ENCODE measurements at places on chromosomes 7 and 10.

DNA sequence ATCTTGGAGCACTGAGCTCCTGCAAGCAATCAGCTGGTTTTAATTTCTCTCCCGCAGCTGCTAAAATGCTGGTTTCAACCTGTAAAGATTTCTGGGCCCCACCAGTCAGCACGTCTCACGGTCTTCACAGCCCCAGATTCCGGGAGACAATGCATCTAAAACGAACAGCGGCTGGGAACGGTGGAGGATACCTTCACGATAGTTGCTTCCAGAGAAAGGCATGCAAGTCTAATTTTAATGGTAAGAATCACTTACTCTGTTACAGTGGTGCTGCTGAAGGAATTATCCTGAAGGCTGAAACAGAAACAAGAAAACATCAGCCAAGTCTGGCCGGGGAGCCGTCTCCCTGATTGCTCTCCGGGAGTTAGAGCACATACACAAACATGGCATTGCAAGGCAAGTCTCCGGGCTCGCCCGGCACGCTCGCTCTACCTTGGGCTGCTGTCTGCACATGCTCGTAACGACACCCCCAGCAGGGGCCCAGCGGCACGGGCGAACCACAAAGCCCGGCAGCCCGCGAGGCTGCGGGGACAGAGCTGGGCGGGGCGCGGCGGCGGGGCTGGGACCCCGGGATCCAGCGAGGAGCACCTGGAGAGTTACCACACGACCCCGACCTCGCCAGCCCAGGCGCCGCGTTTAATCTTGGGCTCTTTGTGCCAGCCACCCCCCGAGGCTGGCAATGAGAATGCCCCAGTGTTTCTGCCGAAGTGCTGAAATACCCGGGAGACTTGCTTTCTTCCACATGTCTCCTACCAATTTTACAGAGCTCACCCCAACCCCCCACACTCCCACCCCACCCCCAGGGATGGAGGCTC, at the start of gene FAM13C:
FAM13C (minus strand) TSS at position 406 of the 815 bp plus-strand sequence; CDS start at position 317, 89 bp downstream.
- DNase-seq: peak; percentile 73

DNA sequence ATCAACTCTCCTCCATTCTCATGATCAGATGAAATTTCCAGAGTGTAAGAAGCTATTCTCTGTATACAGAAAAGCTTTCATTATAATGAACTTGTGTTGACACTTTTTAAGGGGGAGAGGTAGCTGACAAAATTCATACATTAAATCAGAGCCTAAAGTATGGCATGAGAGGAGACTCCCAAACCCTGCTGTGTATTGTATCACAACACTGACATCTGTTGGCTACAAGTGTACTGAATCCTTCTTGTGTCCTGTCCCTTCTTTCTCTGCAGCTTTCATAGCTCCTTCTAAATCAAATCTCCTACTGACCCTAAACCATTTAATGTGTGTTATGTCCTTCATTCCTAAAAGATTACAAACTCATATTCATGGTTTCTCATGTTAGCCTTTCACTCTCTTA, 70.9 kb downstream of the GCC1 start:
- peak; percentile 13 for DNase-seq

- DNase-seq: peak; percentile 60
These were observed 141.7 kb upstream of the SHH start for GRCh38 chr7:155953781-155954549.

DNA sequence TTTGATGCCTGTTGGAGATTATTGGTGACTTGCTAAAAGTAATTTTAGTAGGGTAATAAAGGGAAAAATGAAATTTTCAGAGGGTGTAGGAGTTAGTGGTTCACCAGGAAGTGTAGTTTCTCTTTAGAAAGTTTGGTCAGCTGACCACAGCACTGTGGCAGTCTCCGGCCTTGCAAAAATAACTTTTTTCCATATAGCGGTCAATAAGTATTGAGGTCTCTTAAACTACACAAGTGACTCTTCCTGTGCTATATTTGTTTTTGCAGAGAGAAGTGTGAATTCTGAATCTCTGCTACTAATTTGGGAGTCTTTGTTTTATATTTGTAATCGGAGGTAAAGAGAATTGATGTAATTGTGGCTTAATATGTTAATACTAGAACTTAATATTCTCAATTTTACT, 24.3 kb downstream of the PTPN12 start:
- no peak for DNase-seq

DNA sequence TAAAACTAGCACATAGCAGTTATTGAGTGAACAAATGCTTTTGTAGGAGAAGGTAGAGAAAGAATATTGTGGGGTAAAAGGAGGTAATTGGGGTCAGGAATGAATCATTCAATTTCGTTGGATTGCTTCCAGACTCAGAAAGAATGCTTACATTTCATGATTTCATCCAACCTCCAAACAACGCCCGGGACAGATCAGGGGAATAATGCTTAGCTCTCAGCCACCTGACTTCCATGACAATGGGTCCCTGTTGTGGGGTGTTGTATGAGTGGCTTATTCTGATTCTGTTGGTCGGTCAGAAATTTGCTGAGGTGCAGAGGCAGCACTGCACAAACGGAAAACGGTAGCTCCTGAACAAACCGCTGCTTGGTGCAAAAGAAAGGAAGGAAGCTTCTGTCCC, 24.0 kb upstream of the INPP5F start:
- DNase-seq: peak; percentile 23

- DNase-seq: no peak
These were observed 223.1 kb downstream of the CUX1 start for GRCh38 chr7:102040569-102040968.

DNA sequence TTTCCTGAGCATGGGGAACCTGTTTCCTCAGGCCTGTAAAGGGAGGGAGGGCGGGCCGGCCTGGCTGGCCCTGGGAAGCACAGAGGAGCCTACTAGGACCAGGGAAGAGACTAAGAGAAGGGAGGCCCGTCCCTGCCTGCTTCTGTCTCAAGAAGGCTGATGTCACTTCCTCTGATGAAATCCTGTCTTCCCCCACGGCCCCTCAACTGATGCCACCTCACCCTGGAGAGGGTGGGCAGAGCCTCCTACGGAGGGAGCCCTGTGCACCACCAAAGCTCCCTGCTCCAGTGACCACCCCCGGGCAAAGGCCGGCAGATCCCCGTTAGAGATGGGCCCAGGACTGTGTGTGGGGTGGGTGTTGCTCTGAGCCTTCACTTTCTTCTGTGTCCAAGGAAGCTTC, 1.0 kb upstream of the PILRA start:
- no peak for DNase-seq

DNA sequence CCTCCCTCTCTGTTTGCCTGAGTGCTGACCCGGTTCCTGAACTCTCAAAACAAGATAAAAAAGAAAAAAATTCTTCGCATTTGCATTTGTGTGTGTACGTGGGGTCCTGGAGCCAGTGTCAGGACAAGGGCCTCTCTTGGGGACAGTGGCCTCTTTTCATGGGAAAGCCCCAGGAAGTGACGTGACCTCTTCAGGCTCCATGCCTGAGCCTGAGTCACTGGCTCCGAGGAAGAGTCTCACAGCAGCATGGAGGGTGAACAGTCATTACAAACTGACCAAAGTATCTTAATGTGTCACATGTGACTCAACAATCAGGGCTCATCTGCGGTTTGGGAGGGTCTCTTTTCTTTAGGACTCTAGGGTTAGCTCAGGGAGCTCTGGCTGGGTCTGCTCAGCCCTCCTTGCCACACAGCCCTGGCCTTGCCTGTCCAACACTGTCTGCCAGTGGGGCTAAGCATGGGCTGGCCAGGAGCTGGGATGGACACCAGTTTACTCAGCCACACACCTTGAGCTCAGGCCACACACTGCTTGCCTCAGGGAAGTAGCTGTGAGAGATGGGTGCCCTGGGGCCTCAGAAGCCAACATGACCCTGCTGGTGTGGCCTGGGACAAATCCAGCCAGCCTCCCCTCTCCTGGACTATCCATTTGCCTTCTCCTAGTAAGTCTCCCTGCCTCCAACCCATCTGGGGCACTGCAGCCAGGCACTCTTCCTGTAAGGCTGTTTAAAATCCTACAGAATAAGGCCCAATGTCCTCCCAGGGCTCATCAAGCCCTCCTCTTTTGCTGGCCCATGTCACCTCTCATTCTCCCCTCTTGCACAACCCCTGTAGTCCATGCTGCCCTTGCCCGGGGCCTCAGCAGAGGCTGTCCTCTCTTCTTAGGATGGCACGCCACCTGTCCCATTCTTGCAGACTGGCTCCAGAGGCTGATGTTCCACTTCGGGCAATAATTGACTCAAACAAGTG, 10.5 kb downstream of the TMEM273 start:
- peak; percentile 39 for DNase-seq

GRCh38 chr7:147432576-147432975, 1158.0 kb upstream of the C7orf33 start:
- DNase-seq: no peak

GRCh38 chr10:120514035-120514620, 57.1 kb downstream of the PLPP4 start:
- peak; percentile 12 for DNase-seq

GRCh38 chr7:28298870-28299518, 113.3 kb upstream of the CREB5 start:
- peak; percentile 74 for DNase-seq

GRCh38 chr7:95501261-95501832, 15.6 kb downstream of the ASB4 start:
- DNase-seq: no peak

- DNase-seq: peak; percentile 21
These were observed 133.1 kb upstream of the ADAM12 start for GRCh38 chr10:126521399-126521798.

GRCh38 chr10:13939391-13939790, 352.6 kb downstream of the PRPF18 start:
- DNase-seq: no peak

DNA sequence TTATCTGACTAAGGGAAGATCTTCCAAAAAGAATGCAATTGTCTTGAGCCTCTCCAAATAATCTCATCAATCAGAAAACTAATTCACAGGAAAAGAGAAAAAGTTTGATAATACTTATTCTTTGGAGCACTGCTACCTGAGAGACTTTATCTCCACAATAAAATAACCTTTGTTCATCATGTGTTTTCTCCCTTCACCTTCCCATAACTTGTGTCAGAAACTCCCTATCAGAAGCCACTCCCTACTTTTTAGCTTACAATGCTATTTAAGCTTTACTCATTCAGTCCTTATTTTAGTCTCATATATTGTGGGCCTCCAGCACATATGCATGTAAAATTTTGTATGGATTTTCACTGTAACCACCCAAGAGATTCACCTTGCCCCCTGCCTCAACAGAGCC, 998 bp downstream of the CYP3A43 start:
- no peak for DNase-seq

DNA sequence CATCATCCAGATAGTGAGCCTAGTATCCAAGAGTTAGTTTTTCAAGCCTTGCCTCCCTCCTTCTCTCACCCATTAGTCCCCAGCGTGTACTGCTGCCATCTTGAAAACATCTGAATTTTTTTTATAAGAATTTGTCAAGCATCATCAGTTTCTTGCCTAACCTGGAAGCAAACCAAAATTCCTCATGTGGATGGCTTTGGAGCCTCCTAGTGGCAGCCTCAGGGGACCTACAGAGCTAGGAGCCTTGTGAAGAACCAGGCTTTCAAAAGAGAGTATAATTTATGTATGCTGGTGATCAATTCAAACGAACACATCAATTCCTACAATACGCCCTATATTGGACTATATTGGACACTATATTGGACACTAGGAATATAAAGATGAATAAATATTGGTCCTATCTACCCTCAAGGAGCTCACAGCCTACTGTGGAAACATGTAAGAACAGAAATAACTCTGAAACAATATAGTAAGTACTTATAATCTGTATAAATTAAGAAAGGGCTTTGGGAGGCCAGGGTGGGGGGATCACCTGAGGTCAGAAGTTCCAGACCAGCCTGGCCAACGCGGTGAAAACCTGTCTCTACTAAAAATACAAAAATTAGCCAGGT, 63.4 kb downstream of the HPSE2 start:
- DNase-seq: peak; percentile 35

- DNase-seq: no peak
These were observed 440 bp upstream of the TCAF1 start for GRCh38 chr7:143902332-143902899.

- DNase-seq: no peak
These were observed 10.6 kb upstream of the DNMBP start for GRCh38 chr10:100020142-100020885.

DNA sequence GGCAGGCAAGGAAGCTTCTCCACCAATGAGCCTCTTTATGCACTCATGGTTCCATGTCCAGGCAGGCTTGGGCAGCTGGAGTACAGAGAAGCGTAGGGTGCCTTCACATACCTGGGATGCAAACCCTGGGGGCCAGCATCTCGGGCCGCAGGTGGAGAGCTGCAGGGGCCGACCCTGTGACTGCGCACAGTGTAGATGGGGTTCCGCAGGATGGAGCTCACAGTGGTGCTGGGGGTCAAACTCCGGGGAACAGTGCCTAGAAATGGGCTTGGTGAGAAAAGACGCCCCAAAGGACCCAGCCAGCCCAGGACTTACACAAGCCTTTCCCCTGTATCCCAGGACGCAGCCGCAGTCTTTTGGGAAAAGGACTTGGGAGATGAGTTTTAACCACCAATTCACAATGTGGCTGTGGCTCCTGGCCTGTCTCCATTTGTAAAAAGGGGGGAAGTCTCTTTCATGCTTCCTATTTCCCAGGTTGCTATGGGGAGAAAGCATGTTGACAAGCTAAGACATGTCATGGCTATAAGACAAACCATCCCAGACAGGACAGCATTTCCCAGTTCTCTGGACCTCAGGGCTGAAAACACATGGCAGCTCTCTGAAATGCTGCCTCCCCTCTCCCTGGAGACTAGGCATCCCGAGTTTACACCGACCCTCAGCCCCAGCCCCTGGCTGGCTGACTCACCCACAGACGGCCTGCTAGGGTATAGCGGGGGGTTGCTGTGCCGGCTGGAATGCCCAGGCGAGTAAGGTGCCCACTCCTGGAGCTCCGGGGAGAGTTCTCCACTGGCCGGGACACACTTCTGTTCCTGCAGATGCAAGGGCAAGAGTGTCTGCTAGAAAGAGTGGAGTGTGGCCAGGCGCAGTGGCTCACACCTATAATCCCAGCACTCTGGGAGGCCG, 107.1 kb downstream of the DLG5 start:
- DNase-seq: no peak

DNA sequence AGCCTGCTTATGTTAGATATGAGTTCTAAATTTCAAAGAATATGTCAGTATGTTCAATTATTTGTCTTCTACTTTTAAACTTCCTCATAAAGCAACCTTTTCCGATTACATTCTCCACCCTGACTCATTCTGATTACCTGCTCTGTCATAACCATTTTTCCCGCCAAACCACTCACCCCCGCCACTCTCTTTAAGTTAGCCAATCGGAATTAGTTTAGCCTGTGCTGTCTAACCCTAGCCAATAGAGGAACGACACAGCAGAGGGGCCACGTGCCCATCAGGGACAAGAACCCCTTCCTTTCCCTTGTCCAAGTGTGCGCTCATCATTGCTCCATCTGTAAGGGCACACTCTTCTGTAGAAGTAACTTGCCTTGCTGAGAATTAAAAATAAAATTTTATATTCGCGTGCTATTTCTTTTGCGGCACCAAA, 91.4 kb downstream of the CCDC71L start:
- DNase-seq: no peak

GRCh38 chr10:114811862-114812261, 9.7 kb upstream of the FHIP2A start:
- no peak for DNase-seq
